Epithelial cell of proximal tubule (primary cell): ENCODE measurements at places on chromosomes 11 and 22. TPM values are rescaled to one million over a fixed set of nuclear protein-coding genes. Genes with fewer than 3 reads are reported as not detected.

DNA sequence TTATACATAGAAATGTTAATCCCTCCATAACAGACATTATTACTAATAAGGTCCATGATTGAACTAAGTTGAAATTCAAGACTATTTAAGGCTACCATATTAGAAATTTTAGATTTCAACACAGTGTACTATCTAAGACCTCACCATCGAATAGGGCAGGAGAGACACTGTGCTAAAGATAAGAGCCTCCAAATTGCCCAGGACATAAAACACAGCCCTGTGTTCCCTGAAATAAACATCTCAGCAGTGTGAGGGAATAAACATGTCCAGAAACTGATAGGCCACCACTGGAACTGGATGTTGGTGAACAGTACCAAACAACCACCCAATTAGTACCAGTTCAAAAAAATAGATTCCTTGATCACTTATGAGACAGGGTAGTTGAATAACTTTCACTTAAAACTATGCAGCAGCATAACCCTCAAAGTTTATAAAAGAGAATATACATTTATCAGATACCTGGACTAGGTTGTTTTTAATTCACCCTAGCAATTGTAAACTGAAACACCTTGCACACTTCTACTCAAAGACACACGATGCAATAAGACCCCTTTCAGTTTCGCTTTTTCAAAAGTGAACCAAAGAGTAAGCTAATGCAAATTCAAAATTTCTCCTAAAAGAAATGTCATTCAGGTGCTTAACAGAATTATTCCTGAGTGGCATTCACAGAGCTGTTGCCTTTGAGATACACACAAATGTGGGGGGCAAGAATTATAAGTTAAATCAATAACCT is 34.3 kb downstream of the USP28 start:
- DNase-seq = no peak

DNA sequence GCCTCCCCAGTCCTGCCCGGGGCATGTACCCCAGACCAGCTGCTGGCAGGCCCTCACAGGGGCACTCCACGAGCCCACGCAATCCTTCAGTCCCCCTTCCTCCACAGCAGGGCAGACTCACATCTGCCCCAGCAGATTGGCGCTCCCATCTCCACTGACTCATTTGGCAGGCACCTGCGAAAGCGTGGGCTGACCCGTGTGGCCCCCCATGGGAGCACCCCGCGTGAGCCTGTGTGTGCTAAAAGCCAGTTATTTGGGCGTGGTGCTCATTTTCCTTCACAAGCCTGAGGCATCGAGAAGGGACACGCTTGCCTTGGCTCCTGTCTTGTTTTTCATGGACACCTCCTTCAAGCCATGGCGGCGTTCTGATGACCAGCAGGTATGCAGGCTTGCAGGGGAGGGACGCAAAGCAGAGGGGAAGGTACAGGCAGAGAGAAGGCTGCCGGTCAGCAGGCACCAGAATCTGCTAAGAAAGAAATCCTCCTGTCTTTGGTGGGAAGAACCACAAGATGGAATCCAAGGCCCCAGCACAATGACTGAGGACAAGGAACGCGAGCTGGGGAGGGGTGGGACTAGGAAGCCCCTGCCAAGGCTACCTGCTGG is 8.6 kb downstream of the NECTIN1 start:
- no peak for DNase-seq

DNA sequence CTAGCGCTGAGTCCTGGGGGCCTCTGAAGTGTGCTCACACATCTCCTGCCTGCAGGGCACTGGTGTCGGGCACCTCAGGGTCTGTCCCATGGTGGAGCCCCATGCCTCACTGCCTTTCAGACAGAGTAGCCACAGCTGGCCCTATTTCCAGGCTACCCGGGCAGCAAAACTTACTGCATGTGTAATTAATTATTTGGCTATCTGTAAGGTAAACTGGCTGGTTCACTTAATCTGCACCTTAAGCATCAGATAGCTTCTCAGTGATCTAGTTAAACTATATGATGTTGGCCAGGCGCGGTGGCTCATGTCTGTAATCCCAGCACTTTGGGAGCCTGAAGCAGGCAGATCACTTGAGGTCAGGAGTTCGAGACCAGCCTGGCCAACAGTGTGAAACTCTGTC is 5.3 kb downstream of the PNPLA3 start:
- no peak for DNase-seq

DNA sequence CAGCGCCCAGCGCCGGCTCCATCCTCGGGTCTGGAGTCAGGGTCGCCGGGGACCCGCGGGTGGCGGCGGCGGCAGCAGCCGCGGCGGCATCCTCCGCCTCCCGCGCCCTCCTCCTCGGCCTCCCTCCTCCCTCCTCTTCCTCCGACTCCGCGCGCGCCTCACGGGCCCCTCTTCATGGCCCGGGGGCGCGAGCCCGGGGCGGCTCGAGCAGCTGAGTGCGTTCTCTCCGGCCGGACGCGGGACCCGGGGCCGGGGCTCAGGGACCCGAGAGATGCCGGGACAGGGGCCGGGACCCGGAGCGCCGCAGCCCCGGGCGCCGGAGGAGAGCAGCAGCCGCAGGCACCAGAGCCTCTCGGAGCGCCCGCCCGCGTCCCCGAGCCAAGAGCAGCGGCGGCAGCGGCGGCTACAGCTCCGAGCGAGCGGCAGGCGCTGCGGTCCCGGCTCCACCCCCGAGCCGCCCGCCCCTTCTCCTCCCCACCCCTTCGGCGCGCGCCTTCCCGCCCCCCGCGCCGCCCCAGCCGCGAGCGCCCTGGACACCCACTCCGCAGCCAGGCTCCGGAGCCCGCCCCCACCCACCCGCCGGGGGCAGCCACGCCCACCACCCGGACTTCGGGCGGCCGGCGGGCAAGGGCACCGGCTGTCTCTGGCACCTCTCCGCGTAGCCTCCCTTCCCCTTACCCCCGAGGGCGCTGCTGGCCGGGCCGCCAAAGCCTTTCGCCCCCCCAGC is at the start of gene CHST1:
Gene CHST1, minus strand, starts transcription at position 417 of the 727 bp plus-strand sequence. CDS start 14,699 bp downstream, outside the sequence.
- no peak for DNase-seq

DNA sequence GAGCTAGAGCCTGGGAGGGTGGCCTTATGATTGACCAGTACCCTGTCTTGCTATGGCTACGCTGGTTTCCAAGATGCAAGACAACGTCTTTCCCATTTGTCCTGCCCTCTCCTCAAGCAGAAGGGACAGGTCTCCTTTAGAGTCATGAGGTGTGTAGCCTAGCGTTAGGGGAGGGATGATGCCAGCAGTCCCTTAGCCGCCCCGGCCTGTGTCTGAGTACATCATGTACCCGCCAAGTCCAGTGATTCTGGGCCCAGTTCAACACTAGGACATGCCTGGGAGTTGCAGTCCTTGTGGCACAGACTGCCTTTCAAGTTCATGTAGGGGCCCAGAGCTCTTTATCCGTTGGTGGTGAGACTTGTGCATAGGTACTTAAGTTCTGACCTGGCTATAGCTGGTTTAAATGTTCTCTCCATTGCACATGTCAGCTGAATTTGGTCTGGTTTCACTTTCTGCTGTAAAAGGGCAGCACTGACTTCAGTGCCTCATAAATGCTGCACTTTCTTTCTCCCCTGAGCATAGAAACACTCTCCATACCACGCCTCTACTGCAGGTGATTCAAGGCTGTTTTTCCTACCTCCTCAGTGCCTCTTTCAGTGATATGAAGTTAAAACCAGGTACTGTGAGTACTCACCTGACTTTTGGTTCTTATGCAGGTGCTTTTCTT is 151.1 kb downstream of the METTL15 start:
- no peak for DNase-seq

GRCh38 chr11:1747753-1748635 is 2.4 kb downstream of the IFITM10 start:
- DNase-seq = no peak

- DNase-seq = no peak
Observed at GRCh38 chr11:78000193-78000592, 5.7 kb upstream of the INTS4 start.

GRCh38 chr11:19595840-19596751 is 116.5 kb upstream of the NAV2 start:
- DNase-seq = no peak

- DNase-seq = no peak
Observed at GRCh38 chr11:367956-368413, 1.3 kb upstream of the B4GALNT4 start.

GRCh38 chr11:1485504-1485885 is 1.1 kb downstream of the MOB2 start:
- no peak for DNase-seq

GRCh38 chr22:40676644-40677043 is 2.6 kb upstream of the MCHR1 start:
- no peak for DNase-seq

DNA sequence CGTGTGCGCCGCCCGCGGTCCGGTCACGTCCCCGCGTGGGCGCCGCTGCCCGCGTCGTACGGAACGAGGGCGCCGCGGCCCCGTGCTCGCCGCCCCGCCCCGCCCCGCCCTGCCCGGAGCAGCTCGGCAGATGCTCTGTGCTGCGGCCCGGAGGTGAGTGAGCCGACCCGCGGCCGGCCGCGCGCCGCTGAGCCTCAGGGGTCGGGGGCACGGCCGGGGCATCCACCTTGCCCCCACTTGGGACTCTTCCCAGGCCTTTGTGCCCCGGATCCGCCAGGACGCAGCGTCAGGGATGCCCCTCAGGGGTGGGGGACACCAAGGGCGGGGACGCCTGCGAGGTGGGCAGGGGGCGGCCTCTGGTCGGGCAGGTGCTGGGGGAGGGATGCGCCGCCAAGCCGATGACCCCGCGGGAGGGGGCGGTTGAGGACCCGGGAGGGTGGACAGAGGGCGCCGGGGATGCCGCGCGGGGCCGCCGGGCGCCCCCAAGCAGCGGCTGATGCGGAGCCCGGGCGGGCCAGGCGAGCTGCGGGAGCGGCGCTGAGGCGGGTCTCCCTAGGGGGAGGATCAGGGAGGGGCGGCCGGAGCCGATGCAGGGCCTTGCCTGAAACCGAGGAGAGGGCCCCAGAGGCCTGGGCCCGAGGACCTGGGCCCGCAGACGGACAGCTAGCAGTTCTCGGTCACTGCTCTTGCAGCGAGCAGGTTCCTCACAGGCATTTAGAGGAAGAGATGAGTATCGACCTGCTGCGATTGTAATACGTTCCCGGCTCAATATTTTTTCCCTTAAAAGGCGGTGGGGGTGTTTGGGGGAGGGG is at the start of gene GNAZ:
Gene GNAZ, plus strand, starts transcription at position 102 of the 812 bp plus-strand sequence. CDS start 25,177 bp downstream, outside the sequence.
- no peak for DNase-seq

GRCh38 chr22:47879346-47879745 is 1116.9 kb downstream of the TBC1D22A start:
- DNase-seq = no peak

DNA sequence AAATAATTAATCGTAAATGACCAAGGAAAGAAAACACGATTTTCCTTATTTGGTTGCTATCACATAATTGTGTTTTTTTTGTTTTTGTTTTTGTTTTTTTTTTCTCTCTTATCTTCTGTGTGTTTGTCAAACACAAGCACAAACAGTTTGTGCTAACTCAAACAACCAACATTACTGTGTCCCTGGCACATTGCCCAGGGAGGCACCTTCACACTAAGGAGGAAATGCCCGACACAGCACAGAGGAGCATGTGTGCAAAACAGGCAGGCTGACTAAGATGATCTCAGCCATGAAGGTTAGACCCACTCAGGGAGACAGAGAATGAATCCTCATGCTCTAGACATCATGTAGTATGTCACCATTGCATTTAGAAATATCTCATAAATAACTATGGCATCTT is 130.1 kb downstream of the SOX6 start:
- DNase-seq = peak; percentile 74

- DNase-seq = no peak
Observed at GRCh38 chr22:35506259-35506570, 34.4 kb upstream of the RASD2 start.

- no peak for DNase-seq
Observed at GRCh38 chr11:76238551-76238950, 32.2 kb upstream of the WNT11 start.

DNA sequence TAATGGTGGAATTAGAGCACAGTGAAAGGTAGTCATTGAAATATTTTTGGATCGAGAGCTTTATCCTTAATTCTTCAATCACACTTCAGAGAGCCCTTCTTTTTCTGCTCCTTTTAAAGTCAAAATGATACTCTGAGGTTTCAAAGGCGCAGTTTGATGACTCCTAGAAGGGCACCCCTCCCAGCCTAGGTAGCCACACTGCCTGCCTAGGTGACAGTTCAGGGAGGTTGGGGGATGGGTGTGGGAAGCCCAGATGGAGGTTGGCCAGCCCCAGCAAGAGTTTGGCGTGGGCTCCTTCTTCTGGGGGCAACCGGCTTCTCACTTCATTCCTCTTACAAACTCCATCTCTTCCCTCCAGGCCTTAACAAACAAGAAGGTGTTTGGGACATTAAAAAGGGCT is 28.6 kb upstream of the PHF21A start:
- no peak for DNase-seq

GRCh38 chr22:24205438-24206195 is 24.3 kb downstream of the SUSD2 start:
- DNase-seq = no peak

DNA sequence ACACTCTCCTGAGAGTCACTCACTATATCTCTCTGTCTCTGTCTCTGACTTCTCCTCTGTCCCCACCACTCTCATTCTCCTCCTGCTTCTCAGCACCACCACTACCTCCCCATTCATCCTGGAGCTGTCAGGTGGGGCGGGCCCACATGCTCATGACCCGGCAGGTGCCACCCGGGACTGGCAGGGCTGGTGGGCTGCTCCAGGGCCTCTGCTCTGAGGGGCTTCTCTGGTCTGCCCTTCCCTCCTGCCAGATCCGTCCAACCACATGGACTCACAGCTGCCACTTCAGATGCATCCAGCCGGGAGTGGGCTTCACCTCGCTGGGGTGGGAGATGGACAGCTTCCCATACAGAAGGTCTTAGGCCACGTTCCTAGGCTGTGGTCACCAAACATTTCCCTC is 4.8 kb upstream of the EMID1 start:
- no peak for DNase-seq

- DNase-seq = no peak
Observed at GRCh38 chr11:69335007-69335780, 41.2 kb downstream of the MYEOV start.

DNA sequence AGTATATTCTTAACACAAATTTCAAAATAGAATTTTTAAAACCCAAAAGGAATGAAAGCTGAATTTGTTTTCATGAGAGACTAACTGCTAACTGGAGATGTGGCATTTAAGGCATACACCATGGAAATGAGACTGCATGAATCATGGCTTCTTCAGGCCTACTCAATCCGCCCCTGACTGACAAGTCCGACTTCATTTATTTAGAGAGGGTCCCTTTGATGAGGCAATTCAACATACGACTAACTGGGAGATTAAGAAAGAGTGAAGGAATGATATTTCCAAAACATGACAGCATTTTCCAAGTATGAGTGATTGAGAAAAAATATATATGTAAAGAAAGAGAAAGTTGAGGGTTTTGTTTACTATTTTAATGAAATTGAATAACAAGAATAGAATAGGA is 720.1 kb downstream of the DLG2 start:
- no peak for DNase-seq

ART1 gene
- not detected in 2 replicates for total RNA-seq

TRPM5 gene
- not detected in 2 replicates for total RNA-seq

ANKK1 gene
- 0.17 TPM in 1 of 2 replicates, not detected in the other for total RNA-seq

GPHA2 gene
- total RNA-seq = not detected in 2 replicates

CABP4 gene
- not detected in 2 replicates for total RNA-seq

PGR gene
- under 0.01 TPM in 1 of 2 replicates, not detected in the other for total RNA-seq

MPPED2 gene
- total RNA-seq = 0.07 and 0.17 TPM in 2 replicates

GAL3ST3 gene
- total RNA-seq = 2.1 and 2.3 TPM in 2 replicates

GP1BB gene
- 0.81 TPM in 1 of 2 replicates, not detected in the other for total RNA-seq

C11orf16 gene
- not detected in 2 replicates for total RNA-seq

APOA5 gene
- not detected in 2 replicates for total RNA-seq

TMPRSS5 gene
- 0.07 and 0.63 TPM in 2 replicates for total RNA-seq

SAC3D1 gene
- 49.0 and 50.6 TPM in 2 replicates for total RNA-seq

OR6A2 gene
- total RNA-seq = 0.07 TPM in 1 of 2 replicates, not detected in the other

TENM4 gene
- 12.6 and 22.2 TPM in 2 replicates for total RNA-seq
